ENCODE measurements at places on chromosomes 2 and 18.

GRCh38 chr2:13230221-13230620 is 513.5 kb downstream of the TRIB2 start:
- no peak for DNase-seq

- no peak for DNase-seq
These were observed 333.0 kb downstream of the TNS1 start for GRCh38 chr2:217669831-217670230.

DNA sequence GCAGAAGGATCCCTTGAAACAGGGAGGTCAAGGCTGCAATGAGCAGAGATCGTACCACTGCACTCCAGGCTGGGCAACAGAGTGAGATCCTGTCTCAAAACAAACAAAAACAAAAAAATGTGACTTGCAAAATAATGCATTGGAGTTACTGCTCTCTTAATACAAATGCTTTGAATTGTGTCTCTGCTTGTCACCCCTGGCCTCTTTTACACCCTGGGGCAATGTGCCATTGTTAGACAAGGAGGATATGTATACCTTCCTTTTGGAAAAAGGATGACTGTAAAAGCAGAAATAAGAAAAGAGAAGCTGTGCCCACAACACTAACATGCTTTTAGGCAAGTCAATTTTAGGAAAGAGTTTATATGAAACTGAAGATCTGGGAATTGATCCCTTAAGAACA is 20.8 kb upstream of the C2orf74 start:
- no peak for DNase-seq

DNA sequence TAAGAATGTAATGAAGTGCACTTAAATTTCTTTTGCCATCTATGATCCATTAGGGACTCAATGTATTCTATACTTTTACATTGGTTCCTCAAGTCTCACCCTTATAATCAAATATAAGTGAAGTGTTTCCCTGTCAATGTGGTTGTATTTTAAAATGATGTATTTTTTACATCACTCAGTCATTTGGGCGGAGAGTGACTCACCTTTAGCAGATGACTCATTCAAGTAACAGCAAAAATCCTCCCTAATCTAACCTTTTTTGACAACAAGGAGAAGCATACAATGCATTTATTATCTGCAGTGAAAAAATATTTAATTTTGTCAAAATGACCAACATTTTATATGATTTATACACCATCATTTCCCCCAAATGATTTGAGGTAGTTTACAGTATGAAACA is 94.4 kb downstream of the FANCL start:
- no peak for DNase-seq

GRCh38 chr2:162252153-162252552 is 8.9 kb upstream of the FAP start:
- no peak for DNase-seq

- DNase-seq, result no peak
These were observed 526.9 kb upstream of the ID2 start for GRCh38 chr2:8154936-8155335.

DNA sequence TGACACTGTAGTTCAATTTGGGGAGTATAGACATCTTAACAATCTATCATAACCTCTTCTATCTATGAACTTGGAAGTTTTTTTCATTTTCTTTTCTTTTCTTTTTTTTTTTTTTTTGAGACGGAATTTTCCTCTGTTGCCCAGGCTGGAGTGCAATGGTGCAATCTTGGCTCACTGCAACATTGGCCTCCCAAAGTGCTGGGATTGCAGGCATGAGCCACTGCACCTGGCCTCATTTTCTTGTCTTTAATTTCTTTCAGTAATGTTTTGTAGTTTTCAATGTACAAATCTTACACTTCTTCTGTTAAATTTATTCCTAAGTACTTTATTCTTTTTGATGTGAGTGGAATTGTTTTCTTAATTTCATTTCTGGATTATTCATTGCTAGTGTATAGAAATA is 14.6 kb downstream of the ASAP2 start:
- DNase-seq, result no peak

DNA sequence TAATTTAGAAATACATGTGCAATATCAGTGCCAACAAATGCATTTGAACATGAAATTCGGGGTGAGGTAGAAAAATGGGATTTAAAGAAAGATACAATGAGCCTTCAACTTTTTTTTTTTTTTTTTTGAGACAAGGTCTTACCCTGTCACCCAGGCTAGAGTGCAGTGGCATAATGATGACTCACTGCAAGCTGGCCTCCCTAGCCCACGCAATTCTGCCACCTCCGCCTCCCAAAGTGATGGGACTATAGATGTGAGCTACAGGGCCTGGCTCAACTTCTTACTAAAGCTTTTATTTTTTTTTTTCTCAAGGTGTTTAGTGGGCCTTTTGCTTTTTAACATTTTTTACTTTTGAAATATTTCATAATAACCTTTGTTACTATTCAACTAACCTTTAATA is 365.6 kb downstream of the LRRTM4 start:
- no peak for DNase-seq

DNA sequence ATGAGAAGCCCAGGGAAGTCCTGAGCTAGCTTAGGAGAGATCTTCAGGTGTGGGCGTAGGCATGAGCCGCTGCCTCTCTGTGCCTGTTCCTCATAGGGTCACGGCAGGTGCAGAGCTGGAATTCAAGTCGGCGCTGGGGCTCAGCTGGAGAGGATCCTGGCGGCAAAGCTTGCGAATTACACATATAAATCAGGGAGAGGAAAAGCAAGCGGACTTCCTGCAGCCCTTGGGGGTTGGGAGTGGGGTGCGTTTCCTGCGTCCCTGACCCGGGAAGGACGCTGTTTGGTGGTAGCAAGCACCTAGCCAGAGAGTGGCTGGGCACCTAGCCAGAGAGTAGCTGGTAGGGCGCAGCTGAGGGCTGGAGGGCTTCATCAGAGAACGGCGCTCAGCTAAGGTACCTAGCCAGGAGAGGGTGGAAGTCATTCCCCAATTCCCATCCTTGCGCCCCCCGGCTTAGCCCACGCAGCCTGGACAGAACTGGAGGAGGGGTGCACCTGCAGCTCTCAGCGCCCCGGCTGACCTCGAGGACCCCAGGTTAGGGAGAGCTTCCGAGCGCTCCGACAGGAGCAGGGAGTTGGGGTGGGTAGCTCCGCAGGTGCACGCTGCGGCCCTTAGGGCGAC is 459 bp upstream of the EFR3B start:
- peak; percentile 70 for DNase-seq
